EL (cell line): ENCODE measurements at places on chromosomes 3 and 15.

- no peak for DNase-seq
These were observed 22.9 kb upstream of the CHRNA7 start for GRCh38 chr15:32007355-32007960.

- no peak for DNase-seq
These were observed 109.7 kb upstream of the ROPN1 start for GRCh38 chr3:124101643-124102042.

DNA sequence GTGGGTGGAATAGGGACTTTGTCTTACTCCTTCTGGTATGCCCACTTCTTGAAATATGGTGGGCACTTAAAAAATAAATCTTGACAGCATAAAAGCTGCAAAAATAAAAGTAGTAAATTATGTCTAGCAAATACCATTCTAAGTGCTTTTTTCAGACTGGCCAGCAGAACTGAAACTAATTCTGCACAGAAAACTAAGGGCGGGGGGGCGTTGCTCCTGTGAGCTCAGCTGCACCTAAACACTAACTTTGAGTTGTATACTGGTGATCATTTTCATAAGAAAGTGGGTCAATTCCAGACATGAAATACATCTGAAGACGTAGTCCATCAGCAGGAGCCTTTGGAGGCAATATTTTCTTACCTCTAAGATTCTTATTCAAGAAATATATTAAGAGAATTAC is 114.8 kb downstream of the WDR76 start:
- no peak for DNase-seq

DNA sequence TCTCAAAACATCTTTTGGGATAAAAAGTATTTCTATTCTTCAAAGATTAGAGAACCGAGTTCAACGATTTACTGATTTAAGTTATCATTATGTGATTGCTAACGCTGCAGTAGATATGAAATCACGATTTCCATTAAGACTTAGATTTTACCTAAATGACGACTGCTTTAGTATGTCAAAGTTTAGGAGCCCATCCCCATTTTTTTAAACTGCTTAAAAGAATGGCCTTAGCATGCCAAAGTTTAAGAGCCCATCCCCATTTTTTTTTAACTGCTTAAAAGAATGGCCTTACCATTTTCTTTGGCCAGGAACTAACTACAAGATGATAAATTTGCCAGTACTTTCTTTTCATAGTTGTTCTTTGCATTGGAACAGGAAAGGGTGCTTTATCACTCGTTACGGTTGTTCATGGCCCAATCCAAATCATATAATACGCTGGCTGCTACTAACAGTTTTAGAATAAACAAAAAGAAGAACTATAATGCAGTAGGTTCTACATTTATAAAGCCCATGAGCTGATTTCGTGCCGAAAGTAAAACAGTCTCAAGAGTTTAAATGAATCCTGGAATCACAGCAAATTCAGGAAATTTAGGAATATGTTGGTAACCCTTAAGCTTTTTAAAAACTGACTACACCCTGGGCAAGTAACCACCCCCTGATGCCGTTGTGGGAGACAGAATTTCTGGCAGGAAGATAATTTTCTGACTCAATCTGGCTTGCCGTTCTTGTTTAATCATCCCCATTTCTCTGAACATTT is 869 bp upstream of the TSC22D2 start:
- DNase-seq, result no peak

- DNase-seq, result no peak
These were observed 108.4 kb downstream of the LSM3 start for GRCh38 chr3:14286887-14287500.

DNA sequence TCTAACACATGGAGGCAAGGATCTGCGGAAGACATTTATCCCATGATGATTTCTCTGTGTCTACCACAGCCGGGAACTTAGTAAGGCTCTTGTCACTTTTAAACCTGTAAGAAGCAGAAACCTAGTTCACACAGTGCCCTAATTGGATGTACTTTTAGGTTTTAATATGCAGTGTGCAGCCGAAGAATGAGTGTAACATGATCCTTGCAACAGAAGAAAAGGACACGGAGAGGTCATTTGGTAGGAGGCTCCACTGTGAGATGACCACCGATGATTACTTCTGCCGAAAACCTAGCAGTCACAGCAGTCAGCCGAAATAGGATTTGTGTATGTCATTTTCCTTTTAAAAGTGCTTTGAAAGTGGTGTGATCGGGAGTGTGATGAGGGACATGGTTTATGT is 6.8 kb downstream of the CACNA1D start:
- no peak for DNase-seq

DNA sequence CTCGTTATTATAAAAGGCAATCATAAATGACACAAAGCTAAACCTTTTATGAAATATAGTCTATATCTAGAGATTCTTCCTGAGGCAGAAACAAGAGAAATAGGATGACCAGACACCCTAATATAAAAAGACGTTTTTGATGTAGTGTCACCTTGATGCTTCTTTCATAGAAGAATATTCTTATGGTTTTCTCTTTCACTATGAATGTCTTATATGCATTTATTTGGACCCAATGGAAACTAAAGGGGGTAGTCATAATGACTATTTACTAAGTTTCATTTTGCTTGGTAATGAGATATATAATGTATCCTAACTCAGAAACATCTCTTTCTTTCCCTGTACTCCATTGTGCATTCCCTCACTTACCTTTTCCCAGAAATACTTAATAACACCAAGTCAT is 393.9 kb downstream of the RAP2B start:
- no peak for DNase-seq

DNA sequence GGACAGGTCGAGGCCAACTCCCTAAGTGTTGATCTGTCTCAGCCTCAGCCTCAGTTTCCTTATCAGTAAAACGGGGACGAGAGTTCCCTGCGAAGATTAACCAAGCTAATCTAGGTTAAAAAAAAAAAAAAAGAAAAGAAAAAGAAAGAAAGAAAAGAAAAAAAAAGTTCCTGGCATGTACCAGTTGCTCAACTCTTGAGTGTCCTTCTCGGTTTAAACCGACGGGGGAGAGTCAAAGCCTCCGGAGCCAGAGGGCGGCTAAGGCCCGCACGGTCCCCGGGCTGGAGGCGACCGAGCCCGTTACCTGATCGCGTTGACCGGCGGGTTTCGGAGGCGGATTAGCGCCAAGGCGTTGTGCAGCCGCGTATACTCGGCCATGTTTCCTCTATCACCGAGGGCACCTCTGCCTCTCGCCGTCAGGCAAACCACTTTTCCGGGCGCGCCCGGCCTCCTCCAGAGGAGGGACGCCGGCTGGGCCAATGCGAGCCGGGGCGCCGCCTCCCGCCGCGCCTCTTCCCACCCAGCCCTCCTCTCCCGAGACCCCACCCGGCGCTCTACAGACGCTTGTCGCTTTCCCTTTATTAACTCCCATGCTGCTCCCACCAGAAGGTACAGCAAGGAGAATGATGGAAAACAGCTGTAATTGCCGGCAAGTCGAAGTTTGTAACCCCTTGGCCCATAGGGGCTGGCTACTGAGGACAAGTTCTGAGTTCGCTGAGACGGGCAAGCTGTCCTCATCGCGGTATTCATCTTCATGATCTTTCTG is at the start of gene EHHADH:
TSS of gene EHHADH (minus strand) at position 405 of the 766 bp plus-strand sequence. CDS start at position 378, 27 bp downstream.
- peak; percentile 76 for DNase-seq

DNA sequence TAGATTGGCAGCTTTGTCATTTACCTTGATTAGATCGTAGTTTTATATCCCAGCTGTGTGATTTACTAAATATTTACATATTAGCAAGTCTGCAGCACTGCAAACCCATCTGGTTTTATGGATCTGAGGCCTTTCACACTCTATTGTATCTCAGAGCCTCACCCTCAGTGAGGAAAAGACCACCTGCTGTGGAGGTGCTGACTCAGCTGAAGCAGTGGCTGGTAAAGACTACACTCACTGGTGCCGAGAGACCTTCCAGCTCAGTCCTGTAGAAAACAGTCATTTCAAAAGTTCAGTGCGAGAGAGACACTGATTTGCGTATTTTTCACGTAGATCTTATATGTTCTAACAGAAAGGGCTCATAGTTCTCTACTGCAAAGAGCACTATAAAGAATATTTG is 307.8 kb upstream of the TPM1 start:
- DNase-seq, result no peak

DNA sequence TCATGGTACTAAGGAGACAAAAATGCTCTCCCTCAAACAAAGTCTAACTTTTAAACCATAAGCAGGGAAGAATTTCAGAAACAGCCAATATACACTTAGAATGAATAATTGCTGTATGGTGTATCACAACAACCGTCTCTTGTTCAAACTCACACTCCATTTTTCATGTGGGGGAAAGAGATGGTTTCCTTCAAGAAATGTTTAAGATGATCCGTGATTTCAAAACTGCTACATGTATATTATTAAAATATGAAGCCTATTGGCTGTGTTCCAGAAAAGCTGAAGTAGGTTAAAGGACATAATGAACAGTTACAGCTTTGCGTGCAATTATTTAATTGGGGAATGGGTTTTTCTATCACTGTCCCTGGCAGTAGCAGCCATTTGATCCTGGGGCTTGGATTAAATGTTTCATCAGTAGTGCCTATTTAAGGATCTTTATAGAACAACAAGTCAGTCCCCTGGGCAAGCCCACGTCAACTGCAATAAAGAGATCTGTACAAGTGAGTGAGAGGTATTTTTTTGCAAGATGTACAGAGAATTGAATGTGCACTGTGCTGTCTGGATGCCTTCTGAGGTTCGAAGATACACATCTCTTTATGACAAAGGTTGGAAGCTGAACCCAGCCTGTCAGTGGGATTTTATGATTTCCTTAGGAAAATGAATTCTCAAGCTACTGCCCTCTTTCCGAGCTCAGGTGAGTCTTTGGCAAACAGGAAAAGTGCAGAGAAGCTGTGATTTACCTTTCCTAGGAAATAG is 337.2 kb upstream of the RARB start:
- DNase-seq, result no peak

DNA sequence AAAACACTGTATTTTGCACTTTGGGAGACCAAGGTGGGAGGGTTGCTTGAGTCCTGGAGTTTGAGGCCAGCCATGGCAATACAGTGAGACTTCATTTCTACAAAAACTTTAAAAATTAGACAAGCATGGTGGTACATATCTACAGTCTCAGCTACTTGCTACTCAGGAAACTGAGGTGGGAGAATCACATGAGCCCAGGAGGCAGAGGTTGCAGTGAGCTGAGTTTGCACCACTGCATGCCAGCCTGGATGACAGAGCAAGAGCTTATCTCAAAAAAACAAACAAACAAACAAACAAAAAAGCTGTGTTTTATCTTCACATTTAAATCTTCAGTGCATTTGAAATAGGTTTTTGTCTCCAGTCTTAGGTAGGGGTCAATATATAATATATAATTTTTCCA is 4.8 kb upstream of the SLC9C1 start:
- DNase-seq, result no peak

GRCh38 chr3:147200545-147200944 is 205.8 kb downstream of the ZIC4 start:
- DNase-seq, result peak; percentile 54

DNA sequence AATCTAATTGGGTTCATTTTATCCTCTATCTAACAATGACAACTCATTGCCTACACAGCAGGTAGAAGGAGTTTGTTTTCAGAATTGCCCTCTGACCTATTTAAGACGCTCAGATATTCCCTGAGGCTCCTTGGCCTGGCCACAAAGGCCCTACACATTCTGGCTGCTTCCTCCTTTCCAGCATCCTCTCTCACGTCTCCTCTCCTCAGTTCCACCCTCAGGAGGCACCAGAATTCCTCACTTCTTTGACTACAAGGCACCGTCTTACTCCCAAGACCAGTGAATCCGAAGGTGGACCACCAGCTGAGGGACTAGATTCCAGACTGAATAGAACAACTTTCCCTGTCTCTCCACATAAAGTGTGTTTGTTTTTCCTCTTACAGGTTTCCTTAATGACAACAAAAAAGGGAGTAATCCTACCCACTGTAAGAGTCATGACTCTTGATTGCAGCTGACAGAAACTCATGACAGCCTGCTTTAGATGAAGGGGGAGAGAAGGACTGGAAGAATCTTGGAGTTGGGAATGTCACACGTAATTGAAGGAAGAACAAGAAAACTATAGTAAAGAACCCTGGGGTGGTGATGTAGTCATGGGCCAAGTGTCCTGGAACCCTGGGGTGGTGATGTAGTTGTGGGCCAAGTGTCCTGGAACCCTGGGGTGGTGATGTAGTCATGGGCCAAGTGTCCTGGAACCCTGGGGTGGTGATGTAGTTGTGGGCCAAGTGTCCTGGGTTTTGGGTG is 22.0 kb upstream of the MUC20 start:
- DNase-seq, result peak; percentile 17

- no peak for DNase-seq
These were observed 391.7 kb downstream of the EDEM1 start for GRCh38 chr3:5579139-5579602.

GRCh38 chr15:27834684-27835083 is 264.4 kb downstream of the OCA2 start:
- no peak for DNase-seq

GRCh38 chr3:40120806-40121205 is 188.7 kb upstream of the EIF1B start:
- DNase-seq, result peak; percentile 64

- no peak for DNase-seq
These were observed 286.9 kb downstream of the EPHB1 start for GRCh38 chr3:135081856-135082434.

DNA sequence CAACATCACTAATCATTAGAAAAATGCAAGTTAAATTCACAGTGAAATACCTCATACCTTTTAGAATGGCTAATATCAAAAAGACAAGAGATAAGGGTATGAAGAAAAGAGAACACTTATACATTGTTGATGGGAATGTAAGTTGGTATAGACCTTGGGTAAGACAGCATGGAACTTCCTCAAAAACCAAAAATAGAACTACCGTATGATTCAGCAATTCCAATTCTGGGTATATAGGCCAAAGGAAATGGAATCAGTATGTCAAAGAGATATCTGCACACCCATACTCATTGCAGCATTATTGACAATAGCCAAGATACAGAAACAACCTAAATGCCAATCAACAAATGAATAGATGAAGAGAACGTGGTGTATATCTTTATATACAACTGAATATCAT is 166.8 kb upstream of the LRRN1 start:
- DNase-seq, result no peak

- no peak for DNase-seq
These were observed 240 bp downstream of the CFAP100 start for GRCh38 chr3:126394977-126395321.

- DNase-seq, result no peak
These were observed 30.4 kb downstream of the NFKBIZ start for GRCh38 chr3:101879623-101880284.

DNA sequence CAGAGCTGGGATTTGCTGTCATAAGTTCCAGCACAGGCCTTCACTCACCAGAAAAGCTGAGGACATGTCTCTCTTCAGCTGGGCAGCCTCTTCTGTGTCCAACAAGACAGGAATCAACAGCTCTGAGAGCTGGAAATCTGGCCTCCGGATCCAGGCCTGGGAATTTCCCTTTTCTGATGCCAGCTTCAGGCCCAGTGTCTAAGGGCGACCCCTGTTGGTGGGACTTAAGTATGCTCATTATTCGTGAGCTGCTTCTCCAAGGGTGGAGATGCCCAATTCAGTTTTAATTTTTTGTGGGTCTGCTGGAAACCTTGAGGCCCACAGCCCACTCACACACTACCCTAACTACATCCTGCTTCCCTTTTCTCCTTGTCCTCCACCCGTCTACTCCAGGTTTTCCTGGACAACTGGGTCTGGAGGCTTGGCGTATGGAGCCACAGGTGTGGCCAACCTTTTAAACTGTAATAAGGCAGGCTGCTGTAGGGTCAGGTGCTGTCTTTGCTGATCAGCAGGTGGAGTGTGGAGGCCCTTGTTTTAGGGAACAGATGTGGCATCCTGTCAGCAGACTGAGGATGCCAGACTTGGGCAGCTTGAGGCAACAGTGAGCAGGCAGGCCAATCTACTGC is 2.6 kb upstream of the CEMIP start:
- peak; percentile 80 for DNase-seq
